ENCODE measurements at places on chromosomes 3 and 15.

DNA sequence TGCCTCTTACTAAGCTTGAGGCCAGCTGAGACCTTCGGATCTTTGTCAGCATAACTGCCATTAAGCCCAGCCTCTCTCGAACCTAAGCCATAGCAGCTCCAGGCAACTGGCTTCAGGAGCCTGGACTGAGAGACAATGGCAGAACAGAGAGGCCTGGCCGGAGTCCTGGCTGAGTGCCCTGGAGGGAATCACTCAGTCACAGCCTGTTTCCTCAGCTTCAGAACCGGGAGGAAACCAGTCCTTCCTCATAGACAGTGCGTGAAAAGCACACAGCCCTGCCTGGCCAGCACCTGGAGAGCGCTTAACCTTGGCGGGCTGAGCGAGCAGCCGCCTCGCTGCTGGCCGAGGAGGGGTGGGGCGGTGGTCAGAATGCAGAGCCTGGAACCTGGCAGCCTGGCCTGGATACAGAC is 21.6 kb downstream of the RNU5B-1 start:
- DNase-seq, result peak; percentile 10

DNA sequence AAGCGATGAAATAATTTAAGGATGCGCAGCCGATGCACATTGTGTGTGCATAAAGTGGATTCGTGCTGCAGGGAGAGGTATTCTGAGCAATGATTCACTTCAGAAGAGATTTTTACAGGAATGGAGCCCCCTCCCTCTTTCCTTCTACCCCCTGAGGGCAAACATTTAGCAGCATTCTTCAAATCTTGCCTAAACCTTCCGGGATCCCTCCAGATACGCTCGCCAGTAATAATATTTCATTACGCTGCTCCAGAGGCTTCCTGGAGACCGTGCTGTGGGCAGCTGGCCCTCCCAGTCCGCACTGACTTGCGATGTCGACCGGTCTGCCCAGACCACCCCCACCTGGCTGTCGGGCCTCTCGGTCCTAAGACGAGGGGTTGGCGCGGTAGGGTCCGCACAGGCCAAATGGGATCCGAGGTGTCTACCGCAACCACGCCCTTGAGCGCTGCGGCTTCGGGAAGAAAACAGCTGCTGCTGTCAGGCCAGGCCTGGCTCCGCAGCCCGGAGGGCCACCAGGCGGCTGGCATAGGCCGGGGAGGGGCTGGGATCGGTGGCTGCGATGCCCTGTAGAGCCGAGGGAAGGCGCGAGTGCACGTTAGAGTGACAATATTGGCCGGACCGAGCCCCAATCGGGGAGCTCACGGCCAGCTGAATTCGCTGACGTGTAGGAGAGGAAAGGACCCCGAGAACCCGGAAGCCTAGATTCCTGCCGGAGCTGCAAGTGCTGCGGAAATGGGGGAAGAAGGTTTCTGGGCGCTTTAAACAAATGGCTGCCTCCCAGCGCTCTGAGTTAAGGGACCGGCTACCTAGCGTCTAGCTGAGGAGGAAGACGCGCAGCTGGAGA is 14.3 kb downstream of the ZIC4 start:
- DNase-seq, result no peak

GRCh38 chr3:176785171-176785570 is 412.1 kb downstream of the TBL1XR1 start:
- DNase-seq, result no peak

DNA sequence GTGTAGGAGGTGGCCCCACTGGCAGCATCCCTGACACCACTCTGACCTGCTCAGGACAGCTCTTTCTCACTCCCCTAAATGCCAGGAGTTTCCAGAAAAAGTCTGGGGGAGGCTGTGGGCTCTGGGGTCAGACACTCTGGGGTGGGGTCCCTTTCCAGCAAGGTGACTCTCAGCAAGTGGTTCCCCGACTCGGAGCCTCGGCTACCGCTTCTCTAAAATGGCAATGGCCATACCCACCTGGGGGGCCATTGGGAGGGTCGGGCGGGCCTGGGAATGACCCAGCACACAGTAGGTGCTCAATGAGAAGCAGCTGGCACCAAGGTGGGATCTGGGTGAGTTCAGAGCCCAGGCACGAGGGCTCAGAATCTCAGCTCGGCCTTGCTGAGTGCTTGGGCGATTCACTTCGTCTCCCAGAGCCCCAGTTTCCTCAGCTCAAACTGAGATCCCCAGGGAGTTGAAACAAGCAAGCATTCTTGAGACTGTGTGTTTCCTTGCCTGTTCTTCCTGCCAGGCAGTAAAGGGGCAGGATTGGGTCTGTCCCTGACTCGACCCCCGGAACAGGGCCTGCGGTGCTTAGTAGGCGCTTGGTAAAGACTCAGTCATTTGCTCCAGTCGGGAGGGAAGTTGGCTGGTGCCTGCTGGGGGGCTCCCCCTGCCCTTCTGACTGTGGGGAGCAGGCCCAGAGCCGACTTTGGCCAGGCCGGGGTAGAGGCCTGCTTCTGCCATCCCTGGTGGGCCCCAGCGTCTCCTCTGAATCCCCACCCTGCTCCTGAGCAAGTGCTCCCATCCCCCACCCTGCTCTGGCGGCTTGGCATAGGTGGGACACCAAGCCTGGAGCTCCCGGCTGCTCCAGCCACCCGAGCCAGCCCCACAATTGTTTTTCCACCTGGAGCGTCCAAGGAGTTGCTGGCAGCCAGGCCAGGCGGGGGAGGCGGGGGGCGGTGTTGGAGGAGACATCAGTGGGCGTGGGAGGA is 32.9 kb upstream of the FBLN2 start:
- no peak for DNase-seq

DNA sequence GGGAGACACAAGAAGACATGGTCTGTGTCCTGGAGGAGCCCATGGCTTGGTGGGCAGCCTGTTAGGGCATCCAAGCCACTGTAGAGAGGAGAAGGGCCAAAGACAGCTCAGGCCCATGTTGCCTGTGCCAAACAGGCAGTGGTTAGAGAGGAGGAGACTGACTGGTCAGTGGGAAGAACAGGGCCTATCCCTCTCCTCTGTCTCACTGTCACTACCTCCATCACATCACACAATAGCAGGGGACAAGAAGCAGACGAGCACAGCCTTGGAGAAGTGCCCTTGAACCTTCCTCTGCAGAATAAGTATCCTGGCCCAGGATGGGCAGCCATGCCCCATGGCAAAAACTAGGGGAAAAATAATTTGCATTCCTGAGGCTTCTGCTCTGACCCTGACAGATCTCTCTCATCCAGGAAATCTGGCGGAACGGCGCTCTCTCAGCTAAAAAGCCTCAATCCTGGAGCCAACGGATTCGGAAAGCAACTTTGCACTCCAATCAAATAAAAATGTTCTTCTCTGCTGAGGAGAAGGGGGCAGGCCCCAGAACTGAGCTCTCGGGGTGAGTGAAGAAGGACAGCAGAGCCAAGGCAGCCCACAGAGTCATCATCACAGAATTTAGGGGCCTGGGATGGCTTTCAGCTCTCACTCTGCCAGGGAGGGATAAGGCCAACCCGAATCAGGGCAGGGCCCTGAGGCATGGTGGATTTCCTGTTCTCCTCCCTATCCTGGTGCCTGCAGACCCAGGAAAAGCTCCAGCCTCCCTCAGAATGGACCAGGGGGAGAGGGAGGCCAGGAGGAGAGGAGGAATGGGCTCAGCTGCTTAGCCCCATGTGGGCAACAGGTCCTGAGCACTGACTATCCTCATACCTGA is 1.6 kb downstream of the SHF start:
- DNase-seq, result no peak

DNA sequence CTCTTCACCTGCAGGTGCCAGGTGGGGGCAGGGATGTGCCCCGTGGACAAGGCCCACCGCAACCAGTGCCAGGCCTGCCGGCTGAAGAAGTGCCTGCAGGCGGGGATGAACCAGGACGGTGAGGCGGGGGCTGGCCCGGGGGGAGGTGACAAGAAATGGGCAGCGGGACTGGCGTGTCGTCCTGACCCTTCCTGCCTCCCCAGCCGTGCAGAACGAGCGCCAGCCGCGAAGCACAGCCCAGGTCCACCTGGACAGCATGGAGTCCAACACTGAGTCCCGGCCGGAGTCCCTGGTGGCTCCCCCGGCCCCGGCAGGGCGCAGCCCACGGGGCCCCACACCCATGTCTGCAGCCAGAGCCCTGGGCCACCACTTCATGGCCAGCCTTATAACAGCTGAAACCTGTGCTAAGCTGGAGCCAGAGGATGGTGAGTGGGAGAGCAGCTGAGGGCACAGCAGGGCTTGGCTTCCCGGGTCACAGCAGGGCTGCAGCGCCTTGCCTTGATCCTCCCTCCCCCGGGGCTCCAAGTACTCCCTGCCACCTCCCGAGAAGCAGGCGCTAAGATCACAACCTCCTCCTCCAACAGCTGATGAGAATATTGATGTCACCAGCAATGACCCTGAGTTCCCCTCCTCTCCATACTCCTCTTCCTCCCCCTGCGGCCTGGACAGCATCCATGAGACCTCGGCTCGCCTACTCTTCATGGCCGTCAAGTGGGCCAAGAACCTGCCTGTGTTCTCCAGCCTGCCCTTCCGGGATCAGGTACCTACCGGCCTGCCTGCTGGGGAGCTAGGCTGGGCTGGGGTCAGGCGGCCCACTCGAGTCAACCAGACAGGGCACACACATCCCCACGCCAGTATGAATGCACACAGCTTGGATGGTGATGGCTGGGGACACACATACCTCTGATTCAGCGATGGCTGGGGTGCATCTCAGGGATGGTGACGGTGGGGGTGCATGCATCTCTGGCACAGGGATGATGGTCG is 1.7 kb downstream of the NR2E3 start:
- DNase-seq, result no peak

DNA sequence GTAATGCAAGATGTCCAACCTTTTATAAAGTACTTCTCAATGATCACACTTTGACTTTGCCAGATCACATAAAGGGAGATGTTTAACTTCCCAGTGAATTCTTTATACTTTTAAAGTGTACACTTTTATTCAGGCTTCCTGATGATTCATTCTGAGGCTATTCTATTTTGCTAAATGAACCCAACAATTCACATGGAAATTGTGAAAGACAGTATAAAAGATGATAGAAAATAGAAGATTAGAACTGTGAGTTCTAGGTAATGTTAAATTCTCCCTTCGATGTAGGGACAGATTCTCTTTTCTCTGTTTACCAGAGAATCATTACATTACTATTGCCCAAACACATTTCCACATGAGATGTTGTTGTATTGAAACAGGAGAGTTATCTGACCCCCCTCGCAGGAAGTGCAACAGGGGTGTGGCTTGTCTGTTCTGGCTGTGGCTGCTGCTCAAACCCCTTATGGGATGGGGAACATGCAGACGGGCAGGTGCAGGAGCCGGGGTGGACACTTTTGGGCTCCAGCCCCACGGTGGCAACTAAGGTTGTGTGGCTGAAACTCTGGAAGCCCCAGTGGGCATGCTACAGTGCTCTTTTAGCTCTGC is 131.3 kb upstream of the LRTM1 start:
- DNase-seq, result no peak

- DNase-seq, result no peak
Observed at GRCh38 chr3:23165571-23165970, 37.6 kb upstream of the UBE2E2 start.

DNA sequence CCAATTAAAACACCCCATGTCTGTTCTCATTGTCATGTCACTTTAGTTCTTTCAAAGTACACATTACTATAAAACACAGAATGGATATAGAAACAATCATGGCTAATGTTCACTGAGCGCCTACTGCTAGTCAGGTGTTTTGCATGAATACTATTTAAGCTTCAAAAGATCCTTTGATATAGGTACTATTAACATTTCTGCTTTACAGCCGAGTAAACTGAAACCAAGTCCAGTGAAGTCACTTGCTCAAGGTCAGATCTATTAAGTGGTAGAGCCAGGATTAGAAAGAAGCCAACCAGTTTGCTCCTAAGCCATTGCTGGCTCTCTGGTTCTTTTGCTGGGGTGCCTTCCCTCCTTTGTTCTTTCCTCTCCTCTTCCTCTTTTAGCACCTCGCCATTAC is 32.4 kb upstream of the NMNAT3 start:
- no peak for DNase-seq

DNA sequence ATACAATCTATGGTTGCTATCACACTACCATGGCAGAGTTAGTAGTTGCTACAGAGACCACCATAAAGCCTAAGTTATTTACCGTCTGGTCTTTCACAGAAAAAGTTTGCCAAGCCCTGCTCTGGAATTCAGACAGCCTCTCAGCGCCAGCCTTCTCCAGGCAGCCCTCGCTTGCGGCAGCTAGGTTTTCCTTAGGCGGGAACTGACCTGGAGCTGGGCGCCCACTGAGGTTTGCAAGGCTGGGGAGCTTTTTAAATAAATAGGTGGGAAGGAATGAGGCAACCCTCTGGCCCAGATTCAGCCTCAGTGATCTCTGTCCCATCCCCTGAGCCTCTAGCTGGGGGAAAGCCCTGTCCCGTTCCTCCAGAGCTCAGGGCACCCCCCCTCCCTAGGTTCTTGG is 1.2 kb downstream of the CTSH start:
- DNase-seq, result no peak

GRCh38 chr15:69734699-69735098 is 282.1 kb downstream of the RPLP1 start:
- DNase-seq, result no peak

GRCh38 chr3:27844052-27844675 is 122.0 kb upstream of the EOMES start:
- DNase-seq, result no peak

DNA sequence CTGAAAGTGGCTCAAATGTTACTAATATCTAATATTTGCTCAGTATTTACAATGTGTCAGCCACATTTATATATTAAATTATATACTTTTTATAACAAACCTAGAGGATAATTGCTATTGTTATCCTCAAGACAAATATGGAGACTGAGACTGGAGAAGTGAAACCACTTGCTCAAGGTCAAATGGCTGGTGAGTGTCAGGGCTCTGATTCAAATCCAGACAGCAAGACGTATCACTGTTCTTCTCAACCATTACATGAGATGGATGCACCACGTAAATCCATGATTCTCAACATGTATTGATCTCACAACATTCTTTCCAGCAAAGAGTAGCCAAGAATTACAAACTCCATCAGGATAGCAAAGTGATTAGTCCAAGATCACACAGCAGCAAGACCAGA is 53.8 kb upstream of the CPB1 start:
- no peak for DNase-seq
